Astrocyte of the spinal cord (primary cell): ENCODE measurements at places on chromosomes 13 and 19.

GRCh38 chr13:35723053-35723461 lies 246.6 kb upstream of the MAB21L1 start:
- no peak for DNase-seq

GRCh38 chr13:99962242-99962641 lies 9.3 kb downstream of the ZIC5 start:
- no peak for DNase-seq

GRCh38 chr13:113618455-113618854 lies 33.9 kb downstream of the TFDP1 start:
- no peak for DNase-seq

GRCh38 chr13:39406688-39407087 lies 196.3 kb downstream of the LHFPL6 start:
- DNase-seq, result no peak

- peak; percentile 93 for DNase-seq
Measured at GRCh38 chr19:55062735-55063491, at the start of gene RDH13. Gene RDH13 (minus strand): TSS chr19:55063148. CDS start chr19:55063032, 116 bp downstream.

DNA sequence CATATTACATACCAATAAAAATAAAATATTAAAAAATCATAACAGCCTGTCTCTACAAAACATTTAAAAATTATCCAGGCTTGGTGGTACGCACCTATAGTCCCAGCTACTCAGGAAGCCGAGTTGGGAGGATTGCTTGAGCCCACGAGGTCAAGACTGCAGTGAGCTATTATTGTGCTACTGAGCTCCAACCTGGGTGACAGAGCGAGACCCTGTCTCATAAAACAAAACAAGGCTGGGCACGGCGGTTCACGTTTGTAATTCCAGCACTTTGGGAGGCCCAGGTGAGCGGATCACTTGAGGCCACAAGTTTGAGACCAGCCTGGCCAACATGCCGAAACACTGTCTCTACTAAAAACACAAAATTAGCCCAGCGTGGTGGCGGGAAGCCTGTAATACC lies 52.2 kb upstream of the LSM14A start:
- DNase-seq, result no peak

- no peak for DNase-seq
Measured at GRCh38 chr13:100506600-100507422, 81.8 kb downstream of the GGACT start.
